ENCODE measurements at places on chromosomes 4 and X. TPM values are rescaled to one million over a fixed set of nuclear protein-coding genes. Genes with fewer than 3 reads are reported as not detected.

CXCL6 gene
- not detected for total RNA-seq

RGN gene
- total RNA-seq = not detected

MEPE gene
- not detected for total RNA-seq

TMPRSS11D gene
- not detected for total RNA-seq

DRD5 gene
- total RNA-seq = not detected

CD38 gene
- 14.4 TPM for total RNA-seq

ADAM29 gene
- total RNA-seq = not detected

DDX53 gene
- not detected for total RNA-seq

CHRDL1 gene
- total RNA-seq = 0.05 TPM

MAGEC3 gene
- total RNA-seq = not detected

PPP1R3F gene
- 3.2 TPM for total RNA-seq

TRIM2 gene
- total RNA-seq = 0.54 TPM

CASP6 gene
- total RNA-seq = 13.6 TPM
